ENCODE measurements at places on chromosomes 7 and 10.
A peak's percentile ranks its signal among the peaks of the same experiment; 100 is the strongest.

DNA sequence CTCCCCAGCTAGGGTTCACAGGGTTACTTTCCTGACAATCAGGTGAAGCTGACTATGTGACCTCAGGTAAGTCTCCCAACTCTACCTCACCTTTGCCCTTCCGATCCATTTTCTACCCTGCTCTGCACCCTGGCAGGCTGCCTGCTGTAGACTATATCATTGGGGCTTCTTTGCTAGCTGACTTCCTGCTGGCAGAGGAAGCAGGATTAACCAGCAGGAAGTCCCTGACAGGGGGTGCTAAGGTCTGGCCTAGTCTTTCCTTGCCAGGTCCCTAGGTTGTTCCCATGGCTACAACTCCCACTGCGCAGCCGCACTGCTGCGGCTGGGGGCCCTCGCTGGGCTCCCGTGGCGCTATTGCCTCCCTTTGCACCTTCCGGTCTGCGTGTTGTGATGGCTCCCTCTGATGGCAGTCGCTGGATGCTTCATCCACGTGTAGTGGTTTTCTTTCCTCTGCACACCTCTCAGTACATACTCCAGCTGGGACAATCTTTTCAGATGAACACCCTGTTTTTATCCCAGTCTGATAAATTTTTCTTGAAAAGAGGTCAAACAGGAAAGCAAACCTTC is 365.9 kb downstream of the REEP3 start:
- no peak for DNase-seq

GRCh38 chr10:103758294-103758681 is 97.1 kb downstream of the SH3PXD2A start:
- DNase-seq: peak; percentile 48

DNA sequence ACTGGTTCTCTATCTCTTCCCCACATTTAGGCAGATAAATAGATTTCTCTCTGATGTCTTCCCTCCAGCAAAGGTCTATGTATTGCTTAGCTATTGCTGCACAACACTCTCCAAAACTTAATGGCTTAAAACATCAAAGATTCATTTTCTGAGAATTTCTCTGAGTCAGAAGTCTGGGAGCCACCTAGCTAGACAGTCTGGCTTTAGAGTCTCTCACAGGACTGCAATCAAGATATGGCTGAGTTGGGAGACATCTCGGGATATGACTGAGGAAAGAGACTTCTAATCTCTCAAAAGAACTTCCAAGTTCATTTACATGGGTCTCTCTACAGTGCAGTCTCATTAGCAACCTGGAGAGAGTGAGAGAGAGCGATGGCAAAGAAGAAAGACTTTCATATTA is 553.6 kb upstream of the GHITM start:
- DNase-seq: peak; percentile 31

DNA sequence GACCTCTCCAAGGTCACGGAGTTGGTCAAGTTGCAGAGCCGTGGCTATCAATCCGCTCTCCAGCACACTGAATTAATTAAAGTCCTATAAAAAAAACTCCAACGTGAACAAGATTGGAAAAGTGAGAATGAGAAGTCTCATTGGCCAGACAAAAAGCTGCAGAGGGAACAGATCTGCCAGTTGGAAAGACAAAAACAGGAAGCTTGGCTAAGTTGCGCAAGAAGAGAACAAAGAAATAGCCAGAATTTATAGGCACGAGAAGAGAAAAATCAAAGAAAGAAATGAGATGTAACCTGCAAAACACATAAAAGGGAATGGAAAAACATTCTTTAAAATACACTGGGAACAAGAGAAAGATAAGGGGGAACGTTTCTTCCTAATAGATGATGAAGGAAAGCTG is 45.7 kb upstream of the CRTAC1 start:
- no peak for DNase-seq

DNA sequence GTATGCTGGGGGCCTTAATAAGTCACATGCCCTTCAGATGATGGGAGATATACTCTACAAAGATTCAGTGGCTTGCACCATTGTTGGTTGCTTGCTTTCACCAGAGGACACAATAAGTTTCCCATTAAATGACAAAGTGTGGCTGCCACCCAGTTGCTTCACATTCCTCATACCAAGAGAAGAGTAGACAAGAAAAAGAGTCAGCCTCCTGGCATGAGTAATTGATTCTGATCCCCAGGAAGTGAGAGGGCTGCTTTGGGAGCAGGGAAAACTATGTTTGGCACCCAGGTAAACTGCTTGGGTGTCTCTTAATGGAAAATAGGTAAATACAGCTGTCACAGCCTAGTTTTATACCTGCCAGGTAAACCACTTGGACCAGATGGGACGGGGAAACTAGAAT is 66.7 kb upstream of the IL6 start:
- DNase-seq: no peak

GRCh38 chr7:105703207-105703930 is 122.1 kb upstream of the EFCAB10 start:
- no peak for DNase-seq

DNA sequence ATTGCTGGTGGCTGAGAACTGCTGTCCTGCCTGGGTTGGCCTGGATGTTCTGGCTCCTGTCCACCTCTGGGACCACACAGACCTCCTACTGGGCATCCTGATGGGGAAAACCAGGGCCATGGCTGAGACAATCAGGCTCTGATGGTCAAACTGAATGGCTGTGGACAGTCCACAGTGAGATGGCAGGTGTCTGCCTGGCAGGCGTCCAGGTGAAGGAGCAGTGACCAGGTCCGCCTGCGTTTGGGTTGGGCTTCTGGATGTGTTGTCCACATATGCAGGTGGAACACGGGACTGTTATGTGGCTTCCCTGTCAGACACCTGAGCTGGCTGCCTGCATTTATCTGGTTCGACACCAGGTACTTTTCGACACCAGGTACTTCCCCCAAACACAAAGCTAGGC is 241.7 kb downstream of the BUB3 start:
- DNase-seq: no peak

DNA sequence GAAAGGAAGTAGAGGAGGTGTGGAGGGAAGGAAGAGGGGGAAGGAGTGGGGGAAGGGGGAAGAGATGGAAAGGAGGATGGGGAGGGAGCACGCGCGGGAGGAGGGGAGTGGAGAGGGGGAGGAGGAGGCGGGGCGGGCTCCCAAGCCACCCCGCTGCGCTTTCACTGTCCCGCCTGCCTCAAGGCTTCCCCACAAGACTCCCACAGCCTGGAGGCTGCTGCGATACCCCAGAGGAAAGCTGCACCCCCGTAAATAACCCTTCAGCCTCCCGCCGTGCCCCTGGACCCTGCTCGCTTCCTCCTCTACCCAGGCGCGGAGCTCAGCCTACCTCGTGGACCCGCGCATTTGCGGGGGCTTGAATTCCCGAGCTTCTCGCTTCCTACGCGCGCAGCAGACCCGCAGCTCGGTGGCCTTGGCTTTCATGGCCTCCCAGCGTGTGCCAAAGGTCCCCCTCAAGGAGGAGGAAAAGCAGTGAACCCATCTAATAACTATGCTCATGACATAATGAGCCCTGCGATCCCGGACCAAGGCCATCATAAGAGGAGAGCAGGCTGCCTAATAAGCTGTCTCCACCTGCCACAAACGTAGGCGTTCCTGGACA is at the start of gene C10orf67:
C10orf67 (minus strand) TSS at position 557 of the 601 bp plus-strand sequence; CDS start at position 534, 23 bp downstream.
- DNase-seq: peak; percentile 54

- peak; percentile 27 for DNase-seq
These were observed 46.0 kb downstream of the ATAD1 start for GRCh38 chr10:87771871-87772500.

- no peak for DNase-seq
These were observed 189.7 kb downstream of the TMEM26 start for GRCh38 chr10:61263518-61263917.

GRCh38 chr7:81624650-81625631 is 144.9 kb downstream of the HGF start:
- peak; percentile 47 for DNase-seq

GRCh38 chr7:107846324-107846723 is 43.3 kb upstream of the SLC26A3 start:
- no peak for DNase-seq

GRCh38 chr7:25665903-25666670 is 437.8 kb upstream of the NPVF start:
- no peak for DNase-seq

DNA sequence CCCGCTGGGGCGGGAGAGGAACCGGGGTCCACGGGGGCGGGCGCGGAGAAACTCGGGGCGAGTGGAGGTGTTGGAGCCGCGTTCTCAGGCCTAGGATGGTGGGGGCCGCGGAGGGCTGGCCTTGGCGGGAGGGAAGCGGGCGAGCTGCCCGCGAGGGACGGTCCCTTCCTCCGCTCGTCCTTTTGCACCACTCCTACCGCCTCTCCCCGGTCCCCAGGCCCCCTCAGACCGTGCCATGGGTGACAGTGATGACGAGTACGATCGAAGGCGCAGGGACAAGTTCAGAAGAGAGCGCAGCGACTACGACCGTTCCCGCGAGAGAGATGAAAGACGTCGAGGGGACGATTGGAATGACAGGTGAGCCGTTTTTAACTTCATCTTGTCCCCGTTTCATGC is 451 bp downstream of the SRRT start:
- no peak for DNase-seq

DNA sequence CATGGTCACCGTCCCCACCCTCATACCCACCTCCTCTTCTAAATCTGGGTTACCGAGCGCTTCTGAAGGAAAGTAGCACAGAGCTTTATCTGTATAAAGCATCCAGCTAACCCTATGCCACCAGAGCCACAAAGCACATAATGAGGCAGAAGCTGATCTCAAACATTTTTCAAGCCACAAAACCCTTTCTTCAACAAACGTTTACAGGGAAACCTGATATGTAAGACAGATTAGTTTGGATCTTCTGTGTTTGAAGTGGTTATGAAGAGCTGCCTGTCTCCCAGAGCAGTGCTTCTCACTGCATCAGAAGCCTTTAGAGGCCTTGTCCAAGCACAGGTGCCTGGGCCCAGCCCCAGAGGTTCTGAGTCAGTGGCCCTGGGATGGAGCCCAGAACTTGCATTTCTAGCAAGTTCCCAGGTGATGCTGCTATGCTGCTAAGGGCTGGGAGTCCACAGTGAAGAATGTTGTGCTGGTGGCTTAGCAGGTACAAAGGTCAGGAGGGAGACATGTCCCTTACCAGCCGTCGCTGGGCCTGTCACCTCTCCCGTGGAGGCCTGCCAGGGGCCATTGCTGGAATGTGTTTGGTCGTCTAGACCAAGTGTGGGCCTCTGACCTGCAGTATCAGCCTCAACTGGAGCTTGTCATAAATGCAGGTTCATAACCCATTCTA is 90.4 kb downstream of the TAF3 start:
- DNase-seq: no peak

- DNase-seq: peak; percentile 91
These were observed 15.5 kb downstream of the CYTH3 start for GRCh38 chr7:6256677-6257535.

DNA sequence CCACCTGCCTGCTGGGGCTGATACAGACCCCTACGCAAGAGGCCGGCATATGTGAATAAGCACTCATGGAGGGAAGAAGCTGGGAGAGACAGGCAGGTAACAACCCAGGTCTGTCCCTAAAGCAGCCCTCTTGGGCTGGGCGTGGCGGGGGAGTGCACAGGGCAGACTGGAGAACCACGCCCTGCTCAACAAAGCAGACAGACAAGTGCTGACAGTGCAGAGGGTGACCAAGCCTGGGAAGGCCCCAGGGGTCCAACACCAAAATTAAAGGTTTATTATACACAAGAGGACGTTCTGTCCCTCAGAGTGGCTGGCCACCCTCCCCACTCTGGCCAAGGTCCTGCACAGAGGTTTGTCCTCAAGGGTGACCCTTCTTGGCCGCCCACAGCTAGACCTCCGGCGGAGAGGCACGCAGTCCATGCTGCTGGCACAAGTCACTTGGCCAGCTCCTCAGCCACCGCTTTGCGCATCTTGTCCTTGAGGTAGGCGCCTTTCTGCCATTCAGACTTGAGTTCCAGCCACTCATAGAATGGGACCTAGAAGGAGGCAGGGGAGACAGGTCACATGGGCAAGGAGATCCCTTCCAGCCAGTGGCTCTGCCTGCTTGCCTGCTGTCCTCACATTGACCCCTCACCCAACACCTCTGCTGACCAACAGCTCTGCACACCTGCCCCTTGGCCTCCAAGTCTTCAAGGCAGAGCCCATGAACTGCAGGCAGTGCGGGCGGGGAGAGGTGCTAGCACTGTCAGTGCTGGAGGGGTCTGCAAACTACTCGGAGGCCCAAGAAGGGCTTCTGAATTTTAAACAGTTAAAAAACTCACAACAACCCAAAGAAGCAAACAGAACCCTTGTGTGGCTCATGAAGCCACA is 11.4 kb upstream of the NACAD start:
- no peak for DNase-seq

GRCh38 chr7:81111781-81112540 is 193.1 kb upstream of the SEMA3C start:
- DNase-seq: peak; percentile 3

- no peak for DNase-seq
These were observed 91.7 kb upstream of the ZMIZ1 start for GRCh38 chr10:78976825-78977755.

GRCh38 chr10:50917486-50917885 is 32.1 kb upstream of the A1CF start:
- DNase-seq: peak; percentile 73

GRCh38 chr7:49783446-49783845 is 10.0 kb downstream of the VWC2 start:
- no peak for DNase-seq

- DNase-seq: no peak
These were observed 34.9 kb downstream of the GBX1 start for GRCh38 chr7:151132461-151133205.

- DNase-seq: no peak
These were observed 293.4 kb downstream of the CELF2 start for GRCh38 chr10:11311027-11311426.

- peak; percentile 73 for DNase-seq
These were observed 116.8 kb upstream of the JCAD start for GRCh38 chr10:30176182-30176581.
